ENCODE measurements at places on chromosomes 4 and X.

DNA sequence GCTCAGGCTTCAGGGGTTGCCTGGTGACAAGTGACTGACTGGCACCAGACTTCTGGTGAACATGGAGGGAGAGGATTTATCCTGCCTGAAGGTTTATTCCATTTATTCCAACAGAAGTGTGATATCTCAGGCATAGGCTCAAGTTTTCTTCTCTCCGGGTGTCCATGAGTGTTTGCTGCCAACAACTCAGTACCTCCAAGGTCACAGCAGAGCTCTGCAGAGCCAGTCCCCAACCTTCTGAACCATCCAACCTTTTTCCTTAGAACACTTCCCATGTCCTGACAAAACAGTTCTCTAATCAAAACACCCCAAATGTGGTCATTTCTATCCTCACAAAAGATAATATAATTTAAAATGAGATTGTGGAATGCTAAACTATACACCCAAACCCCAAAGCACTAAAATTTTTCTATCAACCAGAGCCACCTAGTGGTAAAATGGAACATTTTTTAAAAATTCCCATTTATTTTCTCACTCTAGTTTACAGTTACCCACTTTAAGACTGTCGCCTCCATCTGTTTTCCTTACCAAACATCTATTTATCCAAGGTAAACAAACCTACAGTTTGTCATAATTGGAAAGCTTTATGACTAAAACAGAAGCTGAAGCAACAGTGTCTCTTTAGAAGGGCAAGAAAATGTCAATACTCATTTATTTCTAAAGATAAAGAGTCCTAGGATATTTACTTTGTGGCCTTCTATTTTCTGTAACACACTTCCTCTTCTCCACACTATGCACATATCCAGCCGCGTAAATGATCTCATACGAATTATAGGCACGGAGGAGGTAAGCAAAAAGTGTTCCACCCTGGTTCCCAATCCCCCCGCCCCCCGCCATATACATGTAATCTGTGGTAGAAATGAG lies 39.5 kb downstream of the TMEM154 start:
- DNase-seq: no peak

DNA sequence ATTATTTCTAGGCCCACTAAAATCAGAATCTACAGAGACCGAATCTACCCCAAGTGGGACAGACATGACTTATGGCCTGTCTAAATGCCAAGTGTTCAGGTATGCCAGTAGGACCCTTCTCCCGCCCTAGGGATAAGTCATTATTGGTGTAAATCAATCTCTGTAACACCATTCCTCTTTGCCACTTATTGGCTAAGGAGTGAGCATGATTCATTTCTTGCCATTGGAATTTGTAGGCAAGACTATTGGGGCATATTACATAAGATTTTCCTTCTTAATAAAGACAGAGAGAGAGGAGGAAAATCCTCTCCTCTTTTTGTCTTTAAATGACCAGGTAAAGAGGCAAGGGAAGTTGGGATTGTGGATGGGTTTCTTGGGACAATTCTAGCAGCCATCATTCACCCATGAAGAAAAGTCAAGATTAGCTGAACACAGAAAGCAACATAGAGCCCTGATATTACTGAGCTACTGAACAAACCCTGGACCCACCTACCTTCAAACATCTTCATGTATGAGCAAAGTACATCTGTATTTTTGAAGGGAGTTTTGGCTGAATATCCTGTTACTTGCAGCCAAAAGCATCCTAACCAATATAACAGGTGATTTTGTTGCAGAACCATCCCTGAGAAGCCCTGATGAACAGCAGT lies 2.6 kb downstream of the SLC9B2 start:
- no peak for DNase-seq

GRCh38 chrX:153482376-153483015 lies 12.1 kb upstream of the HAUS7 start:
- DNase-seq: no peak

DNA sequence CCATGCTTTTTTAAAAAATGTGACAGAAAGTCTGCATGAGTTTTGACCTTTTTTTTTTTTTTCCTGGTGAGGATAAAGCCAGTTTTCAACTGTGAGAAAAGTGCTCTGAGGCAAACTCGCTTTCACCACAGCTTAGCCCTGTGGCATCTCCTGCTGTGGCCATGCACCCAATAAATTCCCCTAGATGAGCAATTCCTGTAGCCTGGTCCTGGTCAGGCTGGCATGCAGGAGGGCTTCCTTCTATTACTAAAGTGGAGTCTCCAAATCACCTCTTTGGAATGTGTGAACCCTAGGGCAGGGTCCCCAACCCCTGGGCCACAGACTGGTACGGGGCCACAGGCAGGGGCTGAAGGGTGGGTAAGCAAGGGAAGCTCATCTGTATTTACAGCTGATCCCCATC lies 265.4 kb downstream of the RAPGEF2 start:
- DNase-seq: no peak

GRCh38 chrX:19595043-19595677 lies 79.9 kb upstream of the MAP3K15 start:
- no peak for DNase-seq

GRCh38 chrX:3046253-3047240 lies 5.3 kb downstream of the ARSF start:
- no peak for DNase-seq

All from stimulated activated naive CD8-positive, alpha-beta T cell treated with anti-CD3 and anti-CD28 coated beads, Interleukin-15, Interleukin-2, amounts not matched to agents 100 U/mL and 50 U/mL, for 24 hours (primary cell).